ENCODE measurements at places on chromosomes 6 and 20.

GRCh38 chr6:33091957-33092356, 16.2 kb downstream of the HLA-DPB1 start:
- no peak for DNase-seq

GRCh38 chr20:38658879-38659596, 57.4 kb downstream of the ARHGAP40 start:
- DNase-seq, result no peak

GRCh38 chr6:35327349-35328027, 14.9 kb upstream of the PPARD start:
- DNase-seq, result no peak

DNA sequence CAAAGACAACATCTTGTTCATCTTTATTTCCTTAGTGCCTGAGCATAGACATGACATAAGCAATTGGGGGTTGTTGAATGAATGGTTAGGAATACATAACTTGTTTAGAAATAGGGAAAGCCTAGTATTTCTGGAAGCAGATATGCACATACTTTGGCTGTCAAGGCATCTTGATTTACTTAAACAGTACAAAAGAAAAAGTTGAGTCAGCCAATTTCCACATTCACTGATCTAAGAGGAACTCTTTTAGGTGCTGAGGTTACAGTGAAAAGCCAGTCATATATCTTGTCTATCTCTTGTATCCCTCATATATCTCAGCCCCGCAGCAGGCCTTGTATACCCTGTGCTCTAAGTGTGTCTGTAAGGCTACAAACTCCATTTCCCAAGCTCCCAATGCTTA, 11.6 kb downstream of the ZKSCAN4 start:
- DNase-seq, result no peak

GRCh38 chr6:160428818-160429619, 80.8 kb downstream of the SLC22A3 start:
- DNase-seq, result no peak

GRCh38 chr20:25050082-25050481, 7.9 kb downstream of the ACSS1 start:
- no peak for DNase-seq

- no peak for DNase-seq
These were observed 46.6 kb downstream of the OR2B6 start for GRCh38 chr6:28003661-28004060.

DNA sequence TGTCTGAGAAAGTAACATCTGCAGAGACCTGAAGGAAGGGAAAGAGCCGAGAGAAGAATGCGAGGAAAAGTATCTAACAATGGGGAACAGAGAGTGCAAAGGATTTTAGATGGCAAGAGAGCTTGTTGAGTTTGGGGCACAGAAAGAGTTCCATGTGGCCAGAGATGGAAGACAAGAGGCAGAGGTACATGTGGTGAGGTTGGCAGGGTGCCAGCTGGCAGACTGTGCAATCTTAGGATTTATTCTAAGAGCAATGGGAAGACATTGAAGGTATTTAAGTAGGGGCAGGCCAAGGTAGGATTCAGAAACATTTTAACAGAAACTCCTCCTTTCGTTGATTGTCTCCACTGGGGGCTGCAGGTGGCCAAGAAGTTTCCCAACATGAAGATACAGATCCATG, 20.4 kb upstream of the LBP start:
- DNase-seq, result no peak

GRCh38 chr20:56465997-56466396, 2.4 kb upstream of the RTF2 start:
- no peak for DNase-seq

DNA sequence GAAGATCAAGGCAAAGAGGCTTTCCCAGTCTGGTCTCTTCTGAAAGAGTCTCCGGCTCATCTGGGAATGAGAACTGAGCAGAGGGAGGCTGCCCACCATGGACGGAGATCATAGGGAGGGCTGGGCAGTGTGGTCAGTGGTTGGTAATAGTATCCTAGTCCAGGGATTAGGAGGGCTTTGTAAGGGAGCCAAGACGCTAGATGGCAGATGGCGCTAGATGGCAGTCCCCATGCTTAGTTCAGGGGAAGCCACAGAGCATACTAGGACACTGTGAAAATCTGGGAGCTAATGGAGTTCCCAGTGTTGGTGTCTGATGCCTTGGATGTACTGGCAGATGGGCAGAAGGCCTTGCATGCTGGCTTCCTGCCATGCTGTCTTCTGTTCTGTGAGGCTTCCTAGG, 21.7 kb upstream of the DAAM2 start:
- DNase-seq, result no peak

DNA sequence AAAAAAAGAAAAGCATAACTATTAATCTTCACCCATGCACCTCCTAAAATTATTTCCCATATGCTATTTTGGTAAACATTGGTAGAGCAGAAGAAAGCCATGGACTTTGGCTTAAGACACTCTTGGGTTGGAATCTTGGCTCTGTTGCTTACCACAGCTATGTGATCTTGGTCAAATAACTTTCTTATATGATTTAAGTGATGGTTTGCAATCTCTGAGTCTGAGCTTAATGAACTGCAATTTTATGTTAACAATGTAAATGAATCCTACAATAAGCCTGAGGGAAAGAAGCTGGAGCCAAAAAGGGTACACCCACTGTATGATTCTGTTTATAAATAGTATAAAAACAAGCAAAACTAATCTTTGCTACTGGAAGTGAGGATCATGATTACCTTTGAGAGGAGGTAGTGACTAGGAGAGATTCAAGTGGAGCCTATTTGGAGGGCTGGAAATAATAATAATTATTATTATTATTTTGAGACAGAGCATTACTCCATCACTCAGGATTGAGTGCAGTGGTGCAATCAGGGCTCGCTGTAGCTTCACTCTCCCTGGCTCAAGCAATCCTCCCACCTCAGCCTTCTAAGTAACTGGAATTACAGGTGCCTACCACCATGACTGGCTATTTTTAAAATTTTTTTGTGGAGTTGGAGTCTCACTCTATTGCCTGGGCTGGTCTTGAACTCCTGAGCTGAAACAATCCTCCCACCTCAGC, 34.5 kb downstream of the ABRACL start:
- no peak for DNase-seq

- no peak for DNase-seq
These were observed 43.0 kb downstream of the HDDC2 start for GRCh38 chr6:125258651-125259353.

- no peak for DNase-seq
These were observed 101.6 kb downstream of the IBTK start for GRCh38 chr6:82145926-82146452.

DNA sequence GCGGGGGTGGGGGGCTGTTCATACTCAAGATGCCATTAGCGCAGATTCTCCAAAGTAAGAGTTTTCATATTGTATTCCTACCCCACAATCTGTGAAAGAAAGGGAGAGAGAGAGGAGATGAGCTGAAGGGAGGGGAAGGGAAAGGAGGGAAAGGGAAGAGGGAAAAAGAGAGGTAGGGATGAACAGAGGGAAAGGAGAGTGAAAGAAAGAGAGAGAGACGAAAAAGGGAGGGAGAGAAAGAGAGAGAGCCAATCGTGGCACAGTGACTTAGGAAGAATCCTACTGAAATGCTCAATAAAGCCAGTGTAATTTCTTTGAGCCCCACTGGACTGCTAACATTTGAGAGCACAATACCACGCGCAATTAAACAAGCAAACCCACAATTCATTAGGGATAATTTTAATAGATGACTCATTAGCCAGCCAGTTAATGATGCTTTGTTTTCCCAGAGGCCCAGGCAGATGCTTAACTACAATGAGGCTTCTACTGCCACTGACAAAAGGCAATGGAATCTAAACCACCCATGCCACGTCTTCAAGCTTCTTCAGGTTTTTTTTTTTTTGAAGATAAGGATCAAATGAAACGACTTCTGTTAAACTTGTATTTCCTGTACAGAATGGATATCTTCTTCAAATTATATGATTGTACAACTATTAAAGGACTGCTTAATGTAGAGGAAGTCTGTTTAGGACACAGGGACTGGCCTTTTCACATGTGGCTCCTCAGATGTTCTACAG, 306.8 kb downstream of the FOXC1 start:
- no peak for DNase-seq

GRCh38 chr6:48141975-48142374, 31.0 kb upstream of the PTCHD4 start:
- no peak for DNase-seq

- DNase-seq, result no peak
These were observed 954.0 kb upstream of the MAP3K7 start for GRCh38 chr6:91540902-91541301.

- no peak for DNase-seq
These were observed 4.5 kb upstream of the VSTM2L start for GRCh38 chr20:37898233-37899104.

All from urinary bladder (tissue), 4 donors.